ENCODE measurements at places on chromosomes 5 and 9. TPM values are rescaled to one million over a fixed set of nuclear protein-coding genes. Genes with fewer than 3 reads are reported as not detected.

- peaks cover 21% of the 10 kb centered on the region for H3K27me3 ChIP-seq
- H3K4me3 ChIP-seq, result no peak overlapping the region
- peaks cover 53% of the 10 kb centered on the region for H3K4me1 ChIP-seq
- H3K27ac ChIP-seq, result no peak overlapping the region
Measured at GRCh38 chr9:121651008-121651294, 483 bp upstream of the DAB2IP start.

DNA sequence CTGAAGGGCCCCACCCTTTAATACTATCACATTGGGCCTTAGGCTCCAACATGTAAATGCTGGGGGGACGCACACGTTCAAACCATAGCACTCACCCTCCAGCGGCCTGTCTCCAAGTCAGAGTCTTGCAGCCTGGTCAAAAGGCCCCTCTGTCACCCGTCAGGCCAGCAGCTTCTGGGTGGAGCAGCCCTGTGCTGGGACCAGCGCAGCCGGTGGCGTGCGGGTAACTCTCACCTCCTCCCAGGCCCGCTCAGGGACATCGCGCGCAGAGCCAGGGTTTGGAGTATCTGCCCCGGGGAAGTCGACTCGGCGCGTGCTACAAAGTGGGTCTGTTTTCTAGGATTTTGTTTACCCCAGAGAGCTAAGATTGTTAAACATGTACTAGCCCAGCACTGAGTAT lies 93.0 kb upstream of the COL5A1 start:
- H3K4me3 ChIP-seq, result no peak overlapping the region
- H3K36me3 ChIP-seq, result no peaks in the 10 kb centered on the region
- no peak overlapping the region for H3K27ac ChIP-seq

DNA sequence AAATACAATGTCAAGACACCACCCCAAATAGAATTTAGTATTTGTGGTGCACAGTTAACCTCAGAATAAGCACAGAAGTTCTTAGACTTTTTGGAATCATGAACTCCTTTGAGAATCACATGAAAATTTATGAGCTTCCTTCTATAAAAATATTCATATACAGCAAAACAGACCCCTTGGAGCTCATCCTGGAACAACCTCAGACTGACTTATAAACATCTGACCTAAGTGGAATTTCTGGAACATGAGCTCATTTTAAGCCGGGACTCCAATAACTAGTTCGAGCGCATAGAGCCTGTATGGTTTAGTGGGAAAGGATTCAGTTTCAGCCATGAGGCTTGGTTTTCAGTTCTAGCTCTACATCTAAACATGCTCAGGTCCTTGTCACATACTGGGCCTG lies 192.3 kb downstream of the DEPDC1B start:
- no peak overlapping the region for H3K4me3 ChIP-seq
- DNase-seq, result no peak
- no peaks in the 10 kb centered on the region for H3K27me3 ChIP-seq

SLC34A3 gene
- 0.06 TPM for total RNA-seq

- H3K27me3 ChIP-seq, result no peaks in the 10 kb centered on the region
- H3K36me3 ChIP-seq, result peaks cover 4% of the 10 kb centered on the region
- peak; percentile 79 for DNase-seq
- H3K4me1 ChIP-seq, result no peaks in the 10 kb centered on the region
- H3K27ac ChIP-seq, result no peak within 1 kb of the TSS
Measured at GRCh38 chr9:113011911-113012381, at the start of gene ZNF883. Gene ZNF883 (minus strand): TSS chr9:113012192.

DNA sequence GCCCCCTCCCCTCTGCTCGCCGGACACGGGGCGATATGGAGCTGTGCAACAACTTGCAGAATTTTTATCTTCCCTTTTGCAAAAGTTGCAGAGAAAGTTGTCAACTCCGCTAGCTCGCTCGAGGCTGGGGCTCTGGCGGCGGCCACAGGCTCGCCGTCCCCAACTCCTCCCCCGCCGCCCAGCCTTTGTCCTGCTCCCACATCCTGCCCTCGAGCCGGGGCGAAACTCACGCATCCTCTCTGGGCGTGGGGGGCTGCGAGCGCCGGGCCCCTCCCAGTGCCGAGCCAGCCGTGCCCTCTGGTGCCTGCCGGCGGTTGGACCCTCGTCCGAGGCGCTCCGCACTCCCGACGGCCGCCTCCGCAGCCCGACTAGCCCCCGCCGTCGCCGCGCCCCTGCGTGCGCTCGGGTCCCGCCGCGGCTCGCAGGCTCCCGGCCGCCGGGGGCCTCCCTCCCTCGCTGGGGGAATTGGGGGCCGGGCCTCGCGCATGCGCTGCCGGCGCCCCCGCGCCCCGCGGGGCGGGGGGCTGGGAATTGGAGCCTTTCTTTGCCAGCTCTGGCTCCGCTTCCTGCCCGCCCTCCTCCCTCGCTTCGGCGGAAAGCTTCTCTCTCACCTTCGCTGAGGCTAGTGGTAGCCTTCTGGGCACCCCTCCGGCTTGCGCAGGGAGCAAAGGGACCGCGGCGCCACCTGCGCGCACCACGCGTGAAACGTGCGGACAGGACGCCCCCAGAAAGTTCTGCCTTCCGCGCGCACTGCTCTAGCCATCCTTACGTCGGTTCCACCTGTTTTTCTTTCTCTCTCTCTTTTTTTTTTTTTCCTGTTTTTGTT lies at the start of gene CCNJL:
Gene CCNJL (minus strand): TSS at position 431 of the 826 bp plus-strand sequence. CDS start 641 bp downstream, outside the sequence.
- no peak within 1 kb of the TSS for H3K27ac ChIP-seq
- H3K4me1 ChIP-seq, result peaks cover 7% of the 10 kb centered on the region
- DNase-seq, result peak; percentile 90

NUP155 gene
- total RNA-seq, result 53.1 TPM

DNA sequence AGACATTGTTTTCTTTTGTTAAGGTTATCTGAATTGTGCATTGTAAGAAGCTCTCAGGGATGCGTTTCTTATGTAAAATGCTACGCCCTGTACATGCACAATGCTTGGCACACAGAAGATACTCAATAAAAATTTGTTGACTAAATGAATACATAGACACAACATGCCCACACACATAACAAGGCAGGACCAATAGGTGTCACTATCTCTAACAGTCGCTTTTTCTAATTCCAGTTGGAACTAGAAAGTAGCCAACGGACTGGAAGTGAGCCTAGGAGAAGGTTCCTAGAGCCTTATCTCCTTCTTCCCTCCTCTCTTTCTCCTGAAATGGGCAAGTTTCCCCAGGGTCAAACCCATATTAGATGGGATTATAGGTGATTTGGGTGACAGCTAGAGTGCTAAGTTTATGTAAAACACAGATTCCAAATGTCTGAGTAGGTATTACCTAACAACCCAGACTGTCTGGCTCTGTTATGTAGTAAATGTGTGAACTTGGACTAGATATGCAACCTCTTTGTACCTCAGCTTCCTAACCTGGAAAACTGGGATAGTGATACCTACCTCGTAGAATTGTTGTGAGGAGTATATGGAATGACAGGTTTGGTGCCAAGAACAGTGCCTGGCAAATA lies 603.0 kb downstream of the RAB3C start:
- DNase-seq, result no peak
- no peaks in the 10 kb centered on the region for H3K36me3 ChIP-seq
- no peaks in the 10 kb centered on the region for H3K27me3 ChIP-seq
- H3K27ac ChIP-seq, result no peak overlapping the region

DNA sequence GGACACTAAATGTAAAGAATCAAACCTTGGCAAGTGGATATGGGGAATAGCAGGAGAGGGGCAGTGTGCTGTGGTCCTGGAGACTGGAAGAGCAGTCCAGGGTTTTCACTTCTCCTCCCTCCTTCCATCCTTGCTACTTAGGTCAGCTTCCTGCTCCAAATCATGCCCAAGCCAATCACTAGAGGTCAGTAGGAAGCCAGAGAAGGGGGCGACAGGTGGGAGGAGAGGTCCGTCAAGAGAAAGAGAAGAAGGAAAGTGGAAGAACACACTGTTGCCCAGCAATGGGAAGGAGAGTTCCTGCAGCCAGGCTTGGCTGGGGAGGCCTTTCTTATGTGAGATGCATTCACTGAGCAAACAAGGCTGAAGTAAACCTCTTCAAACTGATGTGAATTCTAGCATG lies 289.6 kb downstream of the DTWD2 start:
- no peak for DNase-seq
- no peaks in the 10 kb centered on the region for H3K36me3 ChIP-seq
- H3K27ac ChIP-seq, result no peak overlapping the region
- H3K27me3 ChIP-seq, result no peaks in the 10 kb centered on the region

PCDHB11 gene
- total RNA-seq, result 7.6 TPM

- H3K36me3 ChIP-seq, result no peaks in the 10 kb centered on the region
- peaks cover 6% of the 10 kb centered on the region for H3K4me1 ChIP-seq
- DNase-seq, result no peak
- H3K27me3 ChIP-seq, result no peaks in the 10 kb centered on the region
- H3K27ac ChIP-seq, result no peak overlapping the region
Measured at GRCh38 chr9:114552706-114553105, 34.9 kb upstream of the ATP6V1G1 start.

LVRN gene
- total RNA-seq, result 1.9 TPM

DNA sequence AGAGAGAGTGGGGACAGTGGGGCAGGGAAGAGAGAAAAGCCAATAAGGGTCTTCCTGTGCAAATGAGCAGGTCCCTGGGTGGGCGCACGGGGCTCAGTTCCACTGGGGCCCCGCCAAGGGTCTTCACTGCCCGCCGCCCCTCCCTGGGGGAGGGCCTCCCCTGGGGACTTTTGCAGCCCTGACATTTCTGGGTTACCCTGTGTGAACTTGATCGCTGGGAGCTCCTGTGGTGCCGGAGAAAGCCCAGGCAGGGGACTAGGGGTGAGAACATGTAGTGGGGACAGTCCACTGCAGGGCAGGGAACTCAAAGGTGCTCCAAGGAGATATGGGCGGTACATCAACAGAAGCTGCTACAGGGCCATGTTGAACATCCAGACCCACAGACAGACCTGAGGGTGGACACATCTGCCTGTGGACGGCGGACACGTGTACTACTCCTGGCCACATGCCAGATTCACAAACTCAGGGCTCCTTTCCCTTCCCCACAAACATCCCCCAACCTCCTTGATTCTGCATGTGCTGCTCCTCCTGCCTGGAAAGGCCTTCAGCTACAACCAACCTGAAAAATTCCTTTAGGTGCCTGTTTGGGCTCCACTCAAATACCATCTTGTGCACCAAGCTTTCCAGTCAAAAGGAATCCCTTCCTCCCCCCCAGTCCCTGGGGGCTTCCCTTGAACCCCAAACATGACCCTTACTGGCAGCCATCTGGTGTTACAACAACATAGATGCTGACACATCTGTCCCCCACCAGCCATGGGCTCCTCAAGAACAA lies 43.0 kb upstream of the NEK6 start:
- no peak for DNase-seq
- H3K4me1 ChIP-seq, result peaks cover 48% of the 10 kb centered on the region
- no peak overlapping the region for H3K4me3 ChIP-seq
- H3K27ac ChIP-seq, result no peak overlapping the region
- no peaks in the 10 kb centered on the region for H3K27me3 ChIP-seq

CLIC3 gene
- 2.0 TPM for total RNA-seq

DMRT2 gene
- 2.0 TPM for total RNA-seq

LCN12 gene
- total RNA-seq, result 4.1 TPM

- H3K27ac ChIP-seq, result no peak overlapping the region
- no peak for DNase-seq
- no peak overlapping the region for H3K4me3 ChIP-seq
- no peaks in the 10 kb centered on the region for H3K36me3 ChIP-seq
- no peaks in the 10 kb centered on the region for H3K4me1 ChIP-seq
- no peaks in the 10 kb centered on the region for H3K27me3 ChIP-seq
Measured at GRCh38 chr9:84314306-84314705, 26.3 kb downstream of the SLC28A3 start.

- peaks cover 11% of the 10 kb centered on the region for H3K4me1 ChIP-seq
- no peak overlapping the region for H3K27ac ChIP-seq
- H3K36me3 ChIP-seq, result no peaks in the 10 kb centered on the region
Measured at GRCh38 chr5:50958852-50959457, 292.5 kb downstream of the PARP8 start.

Data from spinal cord (tissue), 10 donors.